ENCODE measurements at places on chromosomes 1 and 21. TPM values are rescaled to one million over a fixed set of nuclear protein-coding genes. Genes with fewer than 3 reads are reported as not detected.

PLA2G2A gene
- total RNA-seq, result 515 TPM

SPRR2A gene
- 74.6 TPM for total RNA-seq

OR2M3 gene
- total RNA-seq, result not detected

- DNase-seq, result no peak
These were observed 31.9 kb downstream of the SLC44A5 start for GRCh38 chr1:75579046-75579445.

GRCh38 chr1:108570128-108570527 is 10.2 kb downstream of the EEIG2 start:
- DNase-seq, result no peak

DNA sequence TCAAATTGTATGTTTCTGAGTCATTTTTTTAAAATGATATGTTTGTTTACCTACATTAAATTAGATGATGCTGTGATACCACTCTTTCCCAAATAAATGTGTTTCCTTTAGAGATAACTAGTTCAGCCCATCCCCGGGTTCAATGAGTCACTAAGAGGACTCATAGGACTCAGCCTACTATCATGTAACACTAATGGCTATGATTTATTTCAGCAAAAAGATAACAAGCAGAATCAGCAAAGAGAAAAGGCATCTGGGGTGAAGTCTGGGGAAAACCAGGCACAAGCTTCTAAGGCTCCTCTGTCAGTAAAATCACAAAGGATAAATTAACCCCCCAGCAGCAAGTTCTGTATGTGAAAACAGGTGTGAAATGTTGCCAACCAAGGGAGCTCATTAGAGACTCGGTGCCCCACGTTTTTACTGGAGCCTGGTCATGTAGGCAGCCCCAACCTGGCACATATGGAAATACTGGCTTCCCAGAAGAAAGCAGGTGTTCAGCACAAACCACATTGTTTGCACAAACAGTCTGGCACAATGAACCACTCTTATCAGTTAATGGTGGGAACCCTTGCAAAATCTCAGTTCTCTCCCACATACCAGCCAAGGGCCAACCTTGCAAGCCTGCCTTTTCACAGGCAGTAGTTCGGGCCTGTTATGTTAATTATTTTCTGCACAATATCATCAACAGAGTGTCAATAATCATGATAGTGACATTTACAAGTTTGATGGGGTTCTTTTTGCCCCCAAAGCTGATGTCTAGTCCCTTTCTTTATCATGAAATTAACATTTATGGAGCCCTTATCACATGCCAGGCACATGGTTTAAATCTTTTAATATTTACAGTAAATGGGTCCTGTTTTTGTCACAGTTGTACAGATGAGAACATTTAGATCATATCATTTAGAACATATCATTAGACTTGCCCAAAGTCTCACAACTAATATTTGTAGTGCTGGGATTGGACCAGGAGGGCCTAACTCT is 23.1 kb upstream of the CNN3 start:
- DNase-seq, result no peak

GRCh38 chr1:180670681-180671080 is 38.9 kb downstream of the XPR1 start:
- DNase-seq, result no peak

DNA sequence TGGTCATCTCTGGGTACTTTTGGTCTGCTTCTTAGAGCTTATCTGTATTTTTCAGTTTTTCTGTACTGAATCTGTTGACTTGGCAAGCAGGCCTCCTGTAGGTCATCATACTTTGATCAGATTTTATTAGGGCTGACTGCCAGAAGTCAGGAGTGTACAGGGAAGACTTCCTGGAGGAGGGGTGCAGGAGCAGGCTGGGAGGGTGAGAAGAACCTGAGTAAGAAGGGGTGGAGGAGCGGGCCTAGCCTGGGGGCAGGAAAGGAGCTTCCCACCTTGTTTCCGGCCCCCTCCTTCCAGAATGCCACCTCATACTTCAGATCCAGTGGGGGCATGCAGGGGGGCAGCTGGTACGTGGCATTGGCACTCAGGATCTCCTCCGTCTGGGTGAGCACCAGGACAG is 18.3 kb upstream of the IL22RA1 start:
- no peak for DNase-seq

DNA sequence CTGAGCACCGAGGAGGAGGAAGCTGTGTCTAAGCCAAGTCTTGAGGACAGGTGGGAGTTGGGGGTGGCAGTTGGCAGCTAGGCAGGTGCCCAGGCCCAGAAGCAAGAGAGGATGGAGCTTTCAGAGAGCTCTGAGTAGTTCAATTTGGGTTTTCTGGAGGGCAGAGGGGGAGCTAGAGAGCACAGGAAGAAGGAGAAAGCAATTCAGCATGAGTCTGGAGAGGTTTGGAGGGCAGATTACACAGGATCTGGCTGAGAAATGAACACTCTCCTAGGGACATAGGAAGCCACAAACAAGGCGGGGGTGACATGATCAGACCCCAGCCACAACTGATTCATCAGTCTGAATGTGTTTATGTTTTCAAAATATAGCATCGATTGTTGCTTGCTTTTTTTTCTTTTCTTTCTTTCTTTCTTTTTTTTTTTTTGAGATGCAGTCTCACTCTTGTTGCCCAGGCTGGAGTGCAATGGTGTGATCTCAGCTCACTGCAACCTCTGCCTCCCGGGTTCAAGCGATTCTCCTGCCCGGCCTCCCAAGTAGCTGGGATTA is 23.8 kb downstream of the PTPRF start:
- no peak for DNase-seq

DNA sequence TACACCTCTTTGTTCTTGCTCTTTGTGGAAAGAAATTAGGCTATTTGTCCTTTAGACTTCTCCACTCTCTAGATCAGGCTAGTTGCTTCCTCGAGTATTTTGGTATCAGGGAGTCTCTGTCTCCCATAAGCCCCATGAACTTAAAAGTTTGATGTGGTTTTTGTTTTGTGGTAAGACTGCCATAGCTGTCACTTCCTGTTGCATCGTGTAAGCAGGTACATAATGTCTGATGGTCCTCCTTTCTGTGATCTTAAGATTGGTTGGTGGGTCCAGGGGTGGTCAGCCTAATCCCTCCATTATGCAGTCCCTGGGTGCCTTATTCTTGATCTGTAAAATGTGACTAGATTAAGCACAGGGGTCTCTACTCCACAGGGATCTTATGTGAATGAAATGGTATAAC is 23.1 kb downstream of the CD53 start:
- DNase-seq, result no peak

DNA sequence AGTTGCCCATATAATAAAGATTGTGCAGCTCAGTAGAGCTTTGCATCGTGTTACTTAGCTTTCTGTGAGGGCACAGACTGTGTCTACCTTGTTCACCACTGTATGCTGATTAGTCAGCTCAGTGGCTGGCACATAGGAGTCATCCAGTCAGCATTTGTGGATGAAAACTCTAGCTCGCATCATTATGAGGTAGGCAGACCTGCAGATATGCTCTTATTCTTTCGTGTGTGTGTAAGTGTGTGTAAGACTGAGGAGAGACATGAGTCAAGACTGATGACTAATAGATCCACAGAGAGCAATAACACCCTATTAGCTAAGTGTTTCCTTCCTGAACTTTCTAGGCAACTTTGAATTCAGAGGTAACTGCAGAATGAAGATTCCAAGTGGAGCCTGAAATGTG is 17.1 kb downstream of the TTF2 start:
- no peak for DNase-seq

Data from vagina (tissue), 2 donors.